ENCODE measurements at places on chromosomes 6 and 20.

DNA sequence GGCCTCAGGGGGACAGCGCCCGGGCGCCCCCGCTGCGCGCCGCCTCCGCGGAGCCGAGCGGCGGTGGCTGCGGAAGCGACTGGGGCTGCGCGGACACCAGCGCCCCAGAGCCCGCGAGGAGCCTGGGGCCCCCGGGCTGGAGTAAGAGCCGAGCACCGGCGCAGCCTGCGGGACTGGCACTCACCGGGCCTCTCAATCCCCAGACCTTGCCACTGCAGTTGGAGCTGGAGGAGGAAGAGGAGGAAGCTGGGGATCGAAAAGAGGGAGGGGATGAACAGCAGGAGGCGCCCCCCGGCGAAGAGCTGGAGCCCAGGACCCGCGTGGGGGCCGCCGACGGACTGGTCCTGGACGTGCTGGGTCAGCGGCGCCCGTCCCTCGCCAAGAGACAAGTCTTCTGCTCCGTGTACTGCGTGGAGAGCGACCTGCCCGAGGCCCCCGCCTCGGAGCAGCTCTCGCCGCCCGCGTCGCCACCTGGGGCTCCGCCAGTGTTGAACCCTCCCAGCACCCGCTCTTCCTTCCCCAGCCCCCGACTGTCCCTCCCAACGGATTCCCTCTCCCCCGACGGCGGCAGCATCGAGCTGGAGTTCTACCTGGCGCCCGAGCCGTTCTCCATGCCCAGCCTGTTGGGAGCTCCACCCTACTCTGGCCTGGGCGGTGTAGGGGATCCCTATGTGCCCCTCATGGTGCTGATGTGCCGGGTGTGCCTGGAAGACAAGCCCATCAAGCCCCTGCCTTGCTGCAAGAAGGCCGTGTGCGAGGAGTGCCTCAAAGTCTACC is 590 bp downstream of the RNF217 start:
- DNase-seq = peak; percentile 35

- no peak for DNase-seq
Observed at GRCh38 chr20:61765871-61766654, 299.6 kb downstream of the TAF4 start.

GRCh38 chr6:157497579-157497978 is 116.6 kb downstream of the ZDHHC14 start:
- DNase-seq = peak; percentile 14

GRCh38 chr6:158049055-158050028 is 67.7 kb downstream of the SYNJ2 start:
- DNase-seq = no peak

GRCh38 chr6:67131827-67132226 is 1424.8 kb upstream of the EYS start:
- DNase-seq = peak; percentile 71

DNA sequence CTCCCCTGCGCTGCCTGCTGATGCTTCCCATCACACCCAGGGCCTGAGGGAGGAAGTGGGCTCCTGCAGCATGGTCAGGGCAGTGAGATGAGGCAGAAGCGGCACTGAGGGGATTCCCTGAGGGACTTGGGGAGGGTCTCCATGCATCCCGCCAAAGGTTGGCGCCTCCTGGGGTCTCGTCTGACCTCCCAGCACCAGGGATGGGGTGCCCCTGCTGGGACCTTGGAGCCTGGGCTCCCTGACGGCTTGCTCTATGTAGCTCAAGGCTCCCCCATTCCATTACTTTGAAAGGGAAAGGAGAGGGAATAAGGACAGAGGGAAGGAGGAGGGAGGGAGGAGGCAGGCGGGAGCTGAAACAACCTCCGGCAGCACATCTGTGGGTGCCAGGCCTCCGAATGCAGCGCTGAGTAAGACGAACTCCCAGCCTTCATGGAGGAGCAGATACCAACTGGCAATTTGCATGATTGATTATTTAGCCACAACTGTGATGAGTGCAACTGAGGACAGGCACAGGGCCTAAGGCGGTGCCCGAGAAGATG is 259.3 kb downstream of the ERMARD start:
- DNase-seq = no peak

Data from fibroblast of gingiva (primary cell).